ENCODE measurements at places on chromosomes 3 and 15. TPM values are rescaled to one million over a fixed set of nuclear protein-coding genes. Genes with fewer than 3 reads are reported as not detected.

REC114 gene
- not detected for total RNA-seq

UBA5 gene
- total RNA-seq: 45.0 TPM

TWF2 gene
- total RNA-seq: 66.5 TPM

GRCh38 chr3:39207361-39208186, 15.2 kb upstream of the XIRP1 start:
- no peak for DNase-seq

DNA sequence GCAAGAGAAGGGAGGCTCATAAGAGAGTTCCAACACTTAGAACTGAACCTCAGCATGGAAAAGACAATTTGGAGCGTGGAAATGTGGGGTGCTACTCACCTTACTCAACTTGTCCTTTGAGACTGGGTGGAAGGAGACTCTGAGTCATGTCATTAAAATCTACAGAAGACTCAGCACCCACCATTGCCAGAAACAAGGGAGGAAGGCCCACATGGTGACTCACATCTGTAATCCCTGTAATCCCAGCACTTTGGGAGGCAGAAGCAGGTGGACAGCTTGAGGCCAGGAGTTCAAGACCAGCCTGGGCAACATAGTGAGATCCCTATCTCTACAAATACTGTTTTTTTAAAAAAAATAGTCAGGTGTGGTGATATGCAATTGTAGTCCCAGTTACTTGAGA, 161.9 kb upstream of the UBE3A start:
- no peak for DNase-seq

Data from SJSA1 (cell line).